ENCODE measurements at places on chromosomes 7 and 10.

GRCh38 chr7:139522830-139523198 lies 671 bp upstream of the CLEC2L start:
- DNase-seq, result no peak

- no peak for DNase-seq
These were observed 159.5 kb downstream of the CPEB3 start for GRCh38 chr10:92131275-92131820.

GRCh38 chr7:39606941-39607340 lies 16.4 kb upstream of the RALA start:
- no peak for DNase-seq

DNA sequence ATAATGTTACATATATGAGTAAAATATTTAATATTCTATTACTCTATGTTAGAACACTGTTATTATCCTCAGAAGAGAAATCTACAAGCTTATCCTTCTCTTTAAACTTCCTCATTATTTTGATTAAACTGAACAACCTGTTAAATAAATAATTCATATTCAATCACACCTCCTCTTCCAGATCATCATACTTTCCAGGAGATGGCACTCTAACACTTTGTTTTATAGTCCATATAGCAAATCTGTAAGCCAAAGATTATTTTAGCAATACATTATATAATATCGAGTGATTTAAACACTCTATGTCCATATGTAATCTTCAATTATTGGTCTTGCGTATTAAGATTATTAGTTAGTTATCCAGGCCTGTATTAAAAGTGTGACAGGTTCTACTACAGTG lies 694.1 kb downstream of the ANKRD7 start:
- no peak for DNase-seq

- no peak for DNase-seq
These were observed 247 bp downstream of the PARD3 start for GRCh38 chr10:34814913-34815184.

DNA sequence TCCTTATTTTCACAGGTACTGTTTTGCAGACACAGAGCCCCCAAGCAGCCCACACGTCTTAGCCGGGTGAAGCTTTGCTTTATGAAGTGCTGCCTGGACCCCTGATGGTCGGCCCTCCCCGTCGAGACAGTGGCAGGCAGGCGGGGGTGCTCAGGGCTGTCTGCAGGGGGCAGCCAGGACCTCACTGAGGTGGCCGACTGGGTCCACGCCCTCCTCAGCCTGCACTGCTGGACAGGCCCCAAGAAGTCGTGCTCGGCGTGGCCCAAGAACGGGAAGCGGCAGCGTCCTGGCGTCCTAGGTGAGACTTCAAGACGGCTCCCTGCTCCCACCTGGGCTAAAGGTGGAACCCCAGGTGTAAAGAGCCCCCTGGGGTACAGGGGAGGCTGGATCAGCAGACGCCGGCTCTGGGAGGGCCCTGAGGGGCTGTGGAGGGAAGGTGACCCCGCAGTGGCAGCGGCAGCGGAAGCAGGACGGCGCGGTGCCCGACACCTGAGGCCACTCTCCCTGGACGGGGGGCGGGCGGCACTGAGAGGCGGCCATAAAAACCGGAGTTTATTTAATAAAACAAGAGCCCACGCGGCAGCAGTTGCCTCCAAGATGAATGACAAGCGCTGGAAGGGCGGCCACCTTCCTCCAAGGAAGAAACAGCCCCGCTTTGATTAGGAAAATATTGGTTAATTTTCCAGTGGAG lies 179.4 kb downstream of the ELFN1 start:
- DNase-seq, result no peak

DNA sequence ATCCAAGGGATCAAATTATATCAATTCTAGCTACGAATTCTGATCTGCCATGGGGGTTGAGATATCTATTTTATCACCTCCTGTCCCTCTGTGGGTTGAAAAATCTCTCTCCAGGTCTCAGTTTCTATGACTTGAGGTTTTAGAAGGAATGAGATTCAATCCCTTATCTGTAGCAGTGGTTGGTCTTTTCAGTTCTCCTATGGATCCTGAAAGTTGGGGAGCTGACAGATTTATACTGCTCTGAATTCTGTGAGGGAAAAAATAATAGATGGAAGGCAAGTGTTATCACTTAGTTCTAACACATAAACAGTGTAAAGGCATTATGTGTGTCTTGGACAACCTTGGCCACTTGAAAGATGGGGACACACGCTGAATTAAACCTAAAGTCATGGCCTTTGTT lies 15.8 kb upstream of the FBXW4 start:
- no peak for DNase-seq

DNA sequence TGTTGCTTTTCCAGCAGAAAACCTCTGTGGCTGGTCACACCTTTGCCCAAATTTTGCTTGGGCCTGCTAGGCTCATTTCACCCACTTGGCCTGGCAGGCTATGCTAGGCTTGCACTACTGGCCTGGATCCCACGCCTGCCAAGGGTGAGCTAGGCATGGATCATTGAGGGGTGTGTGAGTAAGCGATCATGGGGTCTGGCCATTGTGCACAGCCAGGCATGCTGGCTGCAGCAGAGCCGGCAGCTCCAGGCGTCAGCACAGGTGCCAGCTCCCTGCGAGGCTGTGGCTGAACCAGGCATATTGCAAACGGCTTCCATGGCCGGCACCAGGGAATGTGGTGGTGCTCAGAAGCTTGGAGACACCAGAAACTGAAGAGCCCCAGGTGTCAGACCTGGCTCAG lies 19.2 kb downstream of the CFAP70 start:
- DNase-seq, result no peak

DNA sequence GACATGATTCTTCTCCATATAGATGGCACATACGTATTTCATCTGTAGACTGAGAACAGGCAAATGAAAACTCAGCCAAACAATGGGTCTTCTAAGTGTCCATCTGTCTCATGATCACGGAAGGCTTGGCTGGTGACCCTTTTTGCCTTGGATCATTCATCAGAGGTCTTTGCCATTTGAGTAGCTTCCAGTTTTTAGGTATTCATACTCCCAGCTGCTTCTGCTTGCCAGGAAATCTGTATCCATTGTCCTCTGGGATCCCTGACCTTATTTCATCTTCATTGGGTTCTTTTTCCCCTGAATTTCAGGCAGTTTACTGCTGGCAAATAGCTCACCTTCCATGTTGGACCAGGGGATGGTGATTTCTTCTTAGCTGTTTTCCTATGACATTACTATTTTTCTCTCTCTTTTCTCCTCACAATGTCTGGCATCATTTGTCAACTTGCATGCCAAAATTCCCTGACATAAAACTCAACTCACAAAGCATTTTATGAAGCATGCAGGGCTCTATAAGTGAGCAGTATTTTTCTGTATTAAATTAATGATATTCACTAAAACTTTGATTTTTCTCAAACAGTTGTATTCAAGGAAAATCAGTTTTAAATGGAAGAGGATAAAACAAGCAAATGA lies 241.2 kb downstream of the DNAJB9 start:
- no peak for DNase-seq
